ENCODE measurements at places on chromosomes 7 and 10.

- DNase-seq = no peak
Observed at GRCh38 chr7:105802604-105803428, 73.6 kb downstream of the ATXN7L1 start.

DNA sequence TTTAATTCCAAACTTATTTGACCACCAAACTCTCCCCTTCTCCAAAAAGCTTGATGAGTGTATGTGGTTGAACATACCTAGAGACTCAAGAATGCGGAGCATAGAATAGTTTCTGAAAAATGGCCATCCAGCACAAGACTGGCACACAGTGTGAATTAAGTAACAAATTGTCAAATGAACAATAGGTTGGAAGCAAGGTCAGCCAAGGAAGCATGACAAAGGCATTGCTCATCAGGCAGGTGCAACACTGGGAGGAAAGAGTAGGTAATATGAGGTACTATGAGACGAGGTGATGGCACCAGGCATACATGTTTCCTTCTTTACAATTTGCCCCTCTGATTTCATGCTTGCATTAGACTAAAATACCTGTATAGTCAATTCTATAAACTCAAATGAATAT is 73.7 kb downstream of the DKK1 start:
- no peak for DNase-seq

DNA sequence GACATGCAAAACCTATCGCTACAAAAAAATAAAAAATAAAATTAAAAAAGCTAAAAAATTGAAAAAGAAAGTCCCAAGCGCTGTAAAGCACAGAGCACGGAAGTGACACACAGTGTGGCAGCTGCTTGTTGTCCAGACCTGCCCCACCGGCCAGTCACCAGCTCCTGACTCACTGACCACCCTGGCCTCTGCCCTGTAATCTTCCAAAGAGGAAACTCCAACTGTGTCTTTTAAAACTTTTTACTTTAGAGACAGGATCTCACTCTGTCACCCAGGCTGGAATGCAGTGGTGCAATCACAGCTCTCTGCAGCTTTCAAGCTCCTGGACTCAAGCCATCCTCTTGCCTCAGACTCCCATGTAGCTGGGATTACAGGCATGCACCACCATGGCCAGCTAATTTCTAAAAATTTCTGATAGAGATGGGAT is 23.6 kb downstream of the GNA12 start:
- DNase-seq = no peak

- DNase-seq = no peak
Observed at GRCh38 chr10:122643931-122644534, 55.6 kb downstream of the C10orf120 start.

GRCh38 chr10:82625512-82626189 is 750.7 kb downstream of the NRG3 start:
- DNase-seq = no peak

DNA sequence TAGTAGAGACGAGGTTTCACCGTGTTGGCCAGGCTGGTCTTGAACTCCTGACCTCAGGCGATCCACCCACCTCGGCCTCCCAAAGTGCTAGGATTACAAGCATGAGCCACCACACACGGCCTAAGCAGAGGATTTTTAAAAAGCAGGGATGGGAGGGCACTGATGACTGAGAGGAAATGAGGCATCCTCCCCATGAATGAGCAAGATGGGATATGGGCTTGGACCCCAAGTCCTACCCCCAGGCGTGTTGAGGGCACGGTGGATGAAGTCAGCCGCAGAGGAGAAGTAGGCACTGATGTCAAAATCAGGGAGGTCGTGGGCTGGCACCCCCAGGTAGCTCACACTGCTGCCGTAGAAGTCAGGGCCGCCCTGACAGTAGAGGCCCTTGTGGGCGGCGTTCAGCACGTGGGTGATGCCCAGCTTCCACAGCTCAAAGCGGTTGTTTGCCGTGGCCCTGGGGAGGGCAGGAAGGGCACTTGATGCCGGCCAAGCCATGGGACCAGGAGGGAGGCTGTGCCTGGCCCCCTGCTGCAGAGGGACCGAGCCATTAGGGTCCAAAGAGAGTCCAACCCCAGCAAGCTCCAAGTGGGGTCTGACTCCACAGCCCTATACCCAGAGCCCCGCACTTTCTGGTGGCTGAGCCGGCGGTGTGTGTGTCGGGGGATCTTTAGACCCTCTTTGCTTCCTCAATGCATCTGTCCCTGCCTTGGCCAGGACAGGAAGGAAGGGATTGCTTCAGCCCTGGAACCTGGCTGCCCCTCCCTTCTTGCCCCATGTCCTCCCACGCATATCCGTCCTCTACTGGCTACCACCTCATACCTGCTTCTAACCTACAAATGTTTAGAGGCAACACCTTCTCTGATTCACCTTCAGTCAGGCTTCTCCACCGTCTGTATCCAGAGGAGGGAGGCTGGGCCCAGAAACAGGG is 3.4 kb upstream of the SAMD8 start:
- no peak for DNase-seq

DNA sequence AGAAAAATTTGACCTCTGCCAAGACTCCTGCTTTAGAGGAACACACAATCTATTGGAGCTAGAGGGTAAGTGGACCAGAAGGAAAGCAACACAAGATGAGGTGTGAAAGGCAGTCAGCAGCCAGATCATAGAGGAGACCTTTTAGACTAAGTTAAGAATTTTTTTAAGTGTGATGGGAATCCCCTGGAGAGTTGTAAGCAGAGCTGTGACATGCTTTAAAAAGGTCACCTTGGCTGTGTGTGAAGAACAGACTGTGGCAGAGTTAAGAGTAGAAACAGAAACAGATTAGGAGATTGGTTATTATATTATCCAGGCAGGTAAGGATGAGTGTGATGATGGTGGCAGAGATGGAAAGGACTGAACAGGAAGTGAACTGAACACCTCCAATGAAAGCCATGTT is 23.5 kb downstream of the CPEB3 start:
- no peak for DNase-seq

DNA sequence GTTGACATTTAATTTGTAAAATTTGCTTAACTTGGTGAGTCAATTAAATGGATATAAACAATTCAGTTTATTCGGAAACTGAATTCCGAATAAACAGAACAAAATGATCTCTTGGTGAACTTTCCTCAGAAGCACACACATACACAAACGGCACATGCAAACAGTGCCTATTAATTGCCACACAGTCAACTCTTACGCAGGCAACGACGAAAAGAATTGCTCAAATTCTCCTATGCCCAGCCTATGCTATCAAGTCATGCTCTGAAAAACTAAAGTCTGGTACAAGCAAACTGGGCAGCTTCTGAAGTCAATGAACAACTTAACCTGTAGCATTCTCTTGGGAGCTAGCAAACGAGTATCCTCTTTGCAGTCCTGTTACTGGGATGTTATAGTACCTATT is 38.8 kb upstream of the ASL start:
- DNase-seq = no peak

DNA sequence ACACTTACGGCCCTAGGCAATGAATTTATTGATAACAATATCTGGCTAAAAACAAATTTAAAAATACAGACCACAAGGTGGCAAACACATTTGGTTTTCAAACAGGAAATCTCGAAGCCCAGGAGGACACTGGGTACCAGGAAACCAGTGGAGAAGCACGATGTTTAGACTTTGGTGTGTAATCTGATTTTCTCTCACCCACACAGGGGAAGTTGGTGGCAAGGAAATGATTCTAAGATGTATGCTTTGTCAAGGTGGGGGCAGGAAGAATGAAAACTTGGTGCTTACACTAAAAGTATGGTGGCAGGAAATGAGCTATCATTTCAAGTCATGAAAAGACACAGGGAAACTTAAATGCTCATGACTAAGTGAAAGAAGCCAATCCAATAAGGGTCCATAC is 113.2 kb upstream of the ANKRD1 start:
- peak; percentile 50 for DNase-seq

GRCh38 chr10:52488606-52489485 is 174.8 kb downstream of the DKK1 start:
- no peak for DNase-seq

DNA sequence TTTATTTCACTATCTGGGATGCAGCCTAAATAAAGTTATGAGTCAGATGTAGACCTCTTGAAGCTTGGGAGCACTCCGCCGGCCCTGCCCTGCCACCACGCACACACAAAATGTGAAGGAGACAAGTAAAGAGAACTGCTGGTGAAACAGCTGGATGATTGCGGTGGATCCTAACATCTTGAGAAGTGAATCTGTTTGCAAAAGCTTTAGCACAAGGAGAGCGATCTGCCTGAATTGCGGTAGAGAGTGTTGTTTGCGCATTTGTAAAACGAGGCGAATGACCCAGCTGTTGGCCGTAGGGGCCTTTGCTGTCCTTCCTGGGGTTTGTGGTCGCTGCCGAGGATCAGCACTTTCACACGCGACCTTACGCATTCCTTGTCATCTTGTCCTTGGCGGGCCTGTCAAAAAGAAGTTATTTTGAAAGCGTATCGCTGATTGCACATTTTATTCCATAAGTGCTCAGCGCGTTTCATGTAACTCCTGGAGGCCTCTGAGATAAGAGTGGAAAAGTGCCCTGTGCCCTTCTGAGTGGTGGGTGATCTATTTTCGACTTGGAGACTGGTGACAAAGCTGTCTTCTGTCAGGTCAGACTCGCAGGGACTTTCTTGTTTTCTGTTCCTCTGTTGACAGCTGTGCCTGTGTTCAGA is 40.8 kb downstream of the RBM20 start:
- no peak for DNase-seq

- no peak for DNase-seq
Observed at GRCh38 chr7:77501192-77501515, 35.9 kb upstream of the PTPN12 start.

DNA sequence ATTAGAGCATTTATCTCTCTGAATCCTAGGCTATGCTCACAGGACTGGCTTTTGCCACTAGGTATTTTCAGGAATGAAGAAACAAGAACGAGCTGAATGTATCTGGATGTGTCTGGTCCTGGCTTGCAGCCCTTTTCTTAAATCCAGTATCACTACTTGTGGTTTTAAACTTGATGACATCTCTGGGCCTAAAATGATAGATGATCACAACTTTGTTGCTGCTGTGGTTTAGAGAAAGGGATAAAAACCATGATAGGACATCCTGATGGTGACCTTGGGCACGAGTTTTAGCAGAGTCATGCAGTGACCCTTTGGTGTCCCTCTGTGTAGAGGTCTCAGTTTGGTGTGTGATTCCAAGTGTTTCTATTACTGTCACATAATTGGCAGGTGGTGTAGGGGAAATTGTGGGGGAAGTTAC is 31.7 kb upstream of the SEMA3C start:
- no peak for DNase-seq
